ENCODE measurements at places on chromosomes 5 and 9. TPM values are rescaled to one million over a fixed set of nuclear protein-coding genes. Genes with fewer than 3 reads are reported as not detected.

DNA sequence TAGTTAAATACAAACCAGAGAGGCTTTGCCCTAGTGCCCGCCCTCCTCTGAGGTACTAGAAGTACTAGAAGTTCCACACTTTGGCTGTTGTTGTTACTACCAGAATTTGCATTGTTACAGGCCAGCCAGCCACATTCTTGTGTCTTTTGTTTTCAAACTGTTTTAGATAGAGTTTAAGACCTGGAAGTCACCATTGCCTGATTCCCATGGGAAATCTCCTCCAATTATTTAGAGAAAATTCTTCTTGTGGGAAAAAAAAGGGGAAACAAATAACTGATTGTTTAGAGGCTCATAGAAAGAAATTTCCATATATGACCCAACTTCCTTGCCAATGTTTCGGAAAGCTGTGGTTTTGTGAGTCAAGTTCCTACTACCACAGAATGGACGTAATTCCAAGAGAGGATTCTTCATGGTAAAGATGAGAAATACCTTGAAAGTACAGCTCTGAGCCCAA lies 252.2 kb downstream of the GOLPH3 start:
- no peak for DNase-seq

DNA sequence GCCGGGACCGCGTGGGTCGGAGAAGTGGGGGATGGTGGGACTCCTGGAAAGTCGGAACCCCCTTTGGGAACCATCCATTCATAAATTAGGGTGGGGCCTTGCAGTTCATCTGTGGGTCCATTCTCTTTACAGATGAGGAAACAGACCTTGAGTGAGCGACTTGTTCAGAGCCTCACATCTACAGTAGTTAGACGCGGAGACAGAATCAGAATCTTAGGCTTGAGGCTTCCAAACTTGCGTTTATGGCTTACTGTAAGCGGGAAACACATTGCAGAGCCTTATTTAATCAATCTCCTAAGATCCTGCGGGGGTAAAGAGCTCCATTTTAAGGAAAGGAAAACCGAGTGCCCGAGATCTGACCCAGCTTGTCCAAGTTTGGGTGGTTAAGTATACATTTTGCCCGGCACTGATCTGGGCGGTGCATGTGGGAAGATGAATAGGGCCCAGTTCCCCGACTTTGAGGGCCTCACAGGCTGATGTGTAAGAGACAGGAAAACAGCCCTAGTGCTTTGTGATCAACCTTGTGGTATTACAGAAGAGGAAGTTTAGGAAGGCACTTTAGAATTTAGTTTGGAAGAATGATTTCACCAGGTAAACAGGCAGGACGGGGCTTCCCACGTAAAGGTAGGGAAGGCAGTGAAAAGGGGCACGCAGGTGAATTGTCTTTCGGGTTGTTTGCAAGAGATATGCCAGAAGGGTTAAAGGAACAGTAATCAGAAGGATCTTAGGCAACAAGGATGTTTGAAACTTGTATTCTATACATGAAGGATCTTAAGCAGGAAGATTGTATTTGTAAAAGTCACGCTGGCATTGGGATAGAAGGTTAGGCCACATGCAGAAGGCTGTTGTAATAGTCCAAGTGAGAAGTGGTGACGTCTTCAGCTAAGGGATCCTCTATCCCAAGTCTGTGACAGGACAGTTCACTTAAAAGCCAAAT lies 744 bp downstream of the TARS1 start:
- no peak for DNase-seq

DNA sequence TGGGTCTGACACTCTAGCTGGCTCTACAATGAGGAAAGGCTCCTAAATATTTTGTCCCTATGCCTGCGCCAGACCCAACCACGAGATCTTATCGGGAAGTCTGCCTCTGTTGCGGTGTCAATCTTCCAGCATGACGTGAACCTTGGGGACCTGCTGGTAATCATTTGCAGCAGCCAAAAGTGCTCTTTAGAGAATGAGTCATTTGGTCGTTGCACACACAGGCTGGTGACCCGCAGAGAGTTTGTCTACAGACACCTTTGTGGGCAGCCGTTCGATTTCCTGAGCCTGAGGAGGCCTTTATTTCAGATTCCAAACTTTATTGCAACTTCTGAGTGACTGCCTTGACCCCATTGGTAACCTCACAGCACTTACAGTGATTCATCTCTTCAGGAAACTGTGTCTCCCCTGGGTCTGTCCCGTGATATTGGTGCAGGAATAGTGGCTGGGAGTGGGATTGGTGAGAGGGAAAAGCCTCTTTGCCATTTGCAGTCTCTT lies 326.1 kb downstream of the NSG2 start:
- DNase-seq: no peak

The TTC33 gene
- 11.4 TPM for total RNA-seq

The NSG2 gene
- 0.94 TPM for total RNA-seq

DNA sequence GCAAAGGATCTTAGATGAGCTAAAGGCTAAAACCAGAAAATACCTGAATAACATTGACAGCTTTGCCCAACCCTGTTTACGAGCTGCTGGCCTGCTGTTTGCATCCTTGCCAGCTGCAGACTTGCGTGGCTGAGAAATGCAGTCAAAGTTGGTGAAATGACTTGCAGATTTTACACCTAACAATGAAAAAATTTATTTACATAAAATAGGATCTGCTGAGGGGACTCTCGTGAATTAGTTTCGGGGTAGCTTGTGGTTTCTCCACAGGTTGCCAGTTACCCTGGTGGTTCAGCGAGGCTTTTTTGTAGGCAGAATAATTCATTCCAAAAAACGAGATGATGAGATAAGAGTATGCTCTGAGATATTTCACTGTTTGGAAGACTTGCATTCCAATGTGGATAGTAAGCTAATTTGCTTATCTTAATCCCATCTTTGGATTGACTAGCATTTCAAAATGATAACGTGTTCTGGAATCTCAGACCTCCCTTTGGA lies 65.7 kb upstream of the FANCC start:
- no peak for DNase-seq

GRCh38 chr5:83050723-83051340 lies 26.4 kb downstream of the TMEM167A start:
- no peak for DNase-seq

GRCh38 chr5:176739461-176740051 lies 70.8 kb upstream of the UNC5A start:
- no peak for DNase-seq

DNA sequence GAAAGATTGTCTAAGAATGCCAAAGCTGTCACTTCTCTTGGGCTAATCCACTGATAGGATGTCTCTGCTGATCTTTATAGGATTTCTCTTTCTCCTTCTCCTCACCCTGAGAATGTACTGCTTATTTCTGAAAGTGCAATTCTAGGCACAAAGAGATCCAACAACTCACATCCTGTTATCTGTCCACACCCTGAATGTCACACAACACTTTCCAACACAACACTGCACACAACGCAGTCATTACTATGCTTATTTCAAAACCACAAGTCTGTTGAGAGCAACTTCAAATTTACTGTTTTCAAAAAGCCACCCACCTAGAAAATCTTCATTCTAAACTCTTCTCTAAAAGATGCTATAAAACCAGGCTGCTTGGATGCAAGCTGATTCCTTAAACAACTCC lies 215.0 kb downstream of the ROR2 start:
- no peak for DNase-seq

- DNase-seq: no peak
Measured at GRCh38 chr9:38018958-38019602, 49.9 kb downstream of the SHB start.

The INSYN2B gene
- 2.5 TPM for total RNA-seq

- DNase-seq: no peak
Measured at GRCh38 chr9:133705576-133705975, 32.6 kb downstream of the SARDH start.

The CCDC69 gene
- total RNA-seq: 25.6 TPM

DNA sequence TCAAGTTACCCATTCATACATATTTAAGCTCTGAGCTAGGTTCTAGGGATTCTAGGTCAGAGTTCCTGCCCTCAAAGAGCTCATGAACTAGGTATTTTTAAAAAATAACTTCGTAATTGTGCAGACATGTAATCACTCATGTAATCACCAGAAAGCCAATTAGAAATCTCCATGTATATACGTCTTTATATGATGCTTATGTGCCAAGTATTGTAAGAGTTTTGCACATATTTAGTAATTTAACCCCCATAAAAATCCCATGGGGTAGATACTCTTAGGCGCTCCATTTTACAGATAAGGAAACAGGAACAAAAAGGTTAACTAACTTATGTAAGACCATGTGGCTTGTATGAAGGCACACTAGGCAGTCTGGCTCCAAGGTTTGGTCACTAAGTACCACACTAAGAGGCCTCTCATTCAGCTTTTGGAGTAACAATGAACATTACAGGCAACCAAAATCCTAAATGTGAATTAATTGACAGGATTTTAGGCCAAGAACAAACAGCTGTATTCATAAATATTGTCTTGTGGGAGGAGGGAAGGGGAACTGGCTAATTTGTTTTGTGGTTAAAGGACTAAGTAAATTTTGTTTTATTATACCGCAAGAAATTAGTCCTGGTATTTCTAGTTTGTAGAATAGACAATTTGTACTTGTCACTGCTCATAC lies 1.7 kb upstream of the OTULINL start:
- DNase-seq: no peak

DNA sequence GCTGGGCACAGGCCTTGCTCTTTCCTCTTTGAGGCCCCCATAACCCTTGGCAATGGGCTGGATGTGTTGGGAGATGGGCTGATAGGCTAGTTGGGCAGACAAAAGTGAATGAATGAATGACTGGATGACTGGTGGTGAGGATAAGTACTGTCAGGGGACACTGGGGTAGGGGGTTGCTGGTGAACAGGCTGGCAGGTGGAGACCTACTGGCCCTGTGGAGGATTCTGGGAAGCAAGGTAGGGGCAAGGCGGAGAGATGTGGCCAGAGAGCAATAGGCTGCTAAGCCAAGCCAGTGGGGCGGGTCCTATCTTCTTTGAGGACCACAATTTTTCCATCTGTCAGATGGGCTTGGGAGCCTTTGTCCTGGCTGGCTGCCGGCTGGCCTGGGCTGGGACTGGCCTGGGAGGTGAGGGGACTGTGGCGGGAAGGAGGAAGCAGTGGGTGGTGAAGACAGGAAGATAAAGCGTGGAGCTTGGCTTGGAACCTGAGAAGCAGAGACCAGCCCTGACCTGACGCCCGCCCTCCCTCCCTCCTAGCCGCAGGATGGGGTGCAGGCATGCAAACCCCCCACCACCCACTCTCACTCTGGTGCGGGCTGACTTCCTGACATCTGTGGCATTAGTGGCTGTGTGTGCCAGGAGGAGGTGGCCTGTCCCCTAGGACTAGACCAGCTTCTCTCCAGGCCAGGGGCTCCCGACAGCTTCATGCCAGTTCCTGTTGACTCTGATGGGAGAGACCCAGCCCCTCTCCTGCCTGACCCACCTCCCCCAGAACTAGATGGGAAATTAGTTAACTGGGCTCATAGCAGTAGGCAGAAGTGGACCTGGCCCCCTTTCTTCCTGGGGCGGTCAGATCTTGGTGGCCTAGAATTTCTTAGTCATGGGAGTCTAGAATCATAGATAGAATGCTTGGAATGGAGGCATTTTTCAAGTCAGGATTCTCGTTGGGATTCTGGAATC lies 9.5 kb downstream of the CXXC5 start:
- no peak for DNase-seq

DNA sequence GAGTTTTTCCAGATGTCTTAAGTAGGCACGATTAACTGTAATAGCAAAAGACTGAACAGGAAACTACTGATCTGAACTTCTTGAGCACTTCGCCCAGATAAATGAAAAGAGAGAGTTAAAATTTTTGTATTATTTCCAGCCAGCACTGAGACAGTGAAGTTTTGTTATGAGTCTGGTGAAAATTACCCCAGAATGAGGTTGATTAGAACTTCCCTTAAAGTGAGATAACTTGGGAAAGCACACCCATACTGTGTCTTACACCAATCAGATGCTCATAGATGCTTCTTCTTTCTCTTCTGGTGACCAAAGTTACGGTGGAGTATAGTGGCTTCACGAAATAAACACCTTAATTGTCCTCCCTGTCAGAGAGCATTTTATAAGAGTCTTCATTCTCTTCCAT lies 131.8 kb upstream of the SLC12A2 start:
- no peak for DNase-seq

The PCDHB11 gene
- not detected for total RNA-seq

- DNase-seq: no peak
Measured at GRCh38 chr9:135152614-135153334, 65.3 kb downstream of the OLFM1 start.

DNA sequence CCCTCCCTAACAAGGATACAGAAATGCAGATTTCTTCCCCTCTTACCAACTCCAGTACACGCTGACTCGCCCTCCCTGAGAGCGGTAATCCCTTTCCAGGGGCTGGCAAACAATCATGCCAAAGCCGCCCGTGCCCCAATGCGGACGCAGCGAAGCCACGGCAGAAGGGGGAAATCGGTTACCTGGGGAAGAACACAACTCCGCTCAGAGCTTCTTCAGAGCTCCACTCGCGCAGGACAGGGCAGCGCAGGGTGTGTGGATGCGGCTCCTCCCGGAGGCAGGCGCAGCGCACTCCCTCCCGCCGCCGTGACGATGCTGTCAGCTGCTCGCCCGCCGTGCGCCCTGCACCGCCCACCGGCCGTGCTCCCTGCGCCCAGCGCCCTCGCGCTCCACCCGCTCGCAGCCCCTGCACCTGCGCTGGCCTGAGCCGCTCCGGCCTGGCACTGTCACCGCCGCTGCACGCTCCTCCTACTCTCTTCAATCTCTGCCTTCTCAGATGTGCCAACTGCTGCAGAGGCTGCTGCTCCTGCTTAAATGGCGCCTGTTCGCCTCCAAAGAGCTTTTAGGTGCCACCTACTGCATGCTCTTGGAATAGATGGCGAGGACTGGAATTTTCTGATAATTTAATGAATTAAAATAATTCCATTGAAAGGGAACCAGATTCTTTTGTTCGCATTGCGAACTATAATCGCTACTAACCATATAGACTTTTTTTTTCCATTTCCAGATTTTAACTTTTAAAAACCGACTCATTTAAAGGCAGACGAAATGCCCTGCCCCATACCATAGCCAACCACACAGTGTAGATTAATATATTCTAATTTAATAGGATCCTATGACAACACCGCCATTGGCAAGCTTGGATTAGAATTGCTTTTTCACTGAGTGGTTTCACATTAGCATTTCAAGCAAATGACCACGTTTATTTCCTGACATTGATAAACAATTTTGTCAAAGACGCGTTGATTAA lies at the start of gene DIRAS2:
DIRAS2 (minus strand) TSS at position 255 of the 970 bp plus-strand sequence. CDS start 28,997 bp downstream, outside the sequence.
- DNase-seq: peak; percentile 73

GRCh38 chr5:150847334-150847695 lies 994 bp downstream of the IRGM start:
- DNase-seq: no peak

DNA sequence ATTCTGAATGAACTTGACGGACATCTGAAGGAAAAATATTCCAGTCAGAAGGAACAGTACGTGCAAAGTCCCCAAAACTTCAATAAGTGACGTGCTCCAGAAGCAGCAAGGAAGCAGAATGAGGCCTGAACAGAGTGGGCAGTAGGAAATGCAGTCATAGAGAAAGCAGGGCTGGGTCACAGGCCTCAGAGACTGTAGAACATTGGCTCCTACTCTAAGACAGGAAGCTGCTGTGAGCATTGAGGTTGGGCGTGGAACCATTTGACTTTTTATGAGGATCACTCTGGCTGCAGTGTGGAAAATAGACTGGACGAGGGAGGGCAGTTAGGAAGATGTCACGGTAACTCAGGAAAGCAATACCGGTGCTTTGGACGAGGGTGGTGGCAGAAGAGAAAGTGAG lies 64.0 kb downstream of the DOCK8 start:
- DNase-seq: peak; percentile 68

- DNase-seq: no peak
Measured at GRCh38 chr5:35457912-35458823, 159.5 kb upstream of the SPEF2 start.

GRCh38 chr5:151234476-151235238 lies 10.8 kb upstream of the CCDC69 start:
- DNase-seq: peak; percentile 76

- DNase-seq: no peak
Measured at GRCh38 chr9:132040808-132041207, 38.9 kb downstream of the MED27 start.

GRCh38 chr5:123718238-123718637 lies 206.3 kb downstream of the CSNK1G3 start:
- no peak for DNase-seq

The CDHR2 gene
- 39.6 TPM for total RNA-seq

All from Peyer's patch (tissue), 4 donors.